ENCODE measurements at places on chromosomes 7 and 10.

DNA sequence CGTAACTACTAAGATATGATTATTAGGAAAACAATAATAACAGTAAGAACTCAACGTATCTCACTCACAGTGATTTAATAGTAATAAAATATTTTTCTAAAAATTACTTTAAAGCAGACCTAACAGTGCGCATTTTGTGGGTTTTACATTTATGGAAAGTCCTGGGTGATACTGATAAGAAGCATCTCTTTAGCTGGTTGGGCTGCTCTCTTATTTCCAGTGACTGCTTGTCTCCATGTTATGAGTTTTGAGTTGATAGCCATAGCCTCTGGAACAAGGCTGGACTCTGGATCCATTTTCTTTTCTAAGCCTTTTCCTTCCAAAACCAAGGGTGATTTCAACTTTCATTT, 29.5 kb upstream of the INHBA start:
- DNase-seq = no peak

DNA sequence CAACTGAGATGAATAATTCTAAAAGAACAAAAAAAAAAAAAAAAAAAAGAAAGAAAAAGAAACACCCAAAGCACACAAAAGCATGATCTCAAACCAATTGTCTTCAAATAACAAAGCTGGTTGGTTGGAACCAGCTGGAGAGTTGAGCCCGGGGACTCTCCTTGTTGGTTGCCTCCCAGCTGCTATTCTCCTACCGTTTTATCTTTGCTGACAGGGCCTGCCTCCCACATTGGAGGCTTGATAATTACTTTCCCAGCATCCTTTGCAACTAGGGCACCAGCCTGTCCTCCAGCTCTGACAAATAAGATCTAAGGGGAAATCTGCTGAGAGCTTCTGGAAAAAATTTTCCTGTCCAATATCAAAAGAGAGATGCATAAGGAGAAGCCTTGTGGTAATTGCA, 6.8 kb downstream of the PON1 start:
- no peak for DNase-seq

GRCh38 chr10:23203369-23204325, 11.5 kb downstream of the PTF1A start:
- no peak for DNase-seq

DNA sequence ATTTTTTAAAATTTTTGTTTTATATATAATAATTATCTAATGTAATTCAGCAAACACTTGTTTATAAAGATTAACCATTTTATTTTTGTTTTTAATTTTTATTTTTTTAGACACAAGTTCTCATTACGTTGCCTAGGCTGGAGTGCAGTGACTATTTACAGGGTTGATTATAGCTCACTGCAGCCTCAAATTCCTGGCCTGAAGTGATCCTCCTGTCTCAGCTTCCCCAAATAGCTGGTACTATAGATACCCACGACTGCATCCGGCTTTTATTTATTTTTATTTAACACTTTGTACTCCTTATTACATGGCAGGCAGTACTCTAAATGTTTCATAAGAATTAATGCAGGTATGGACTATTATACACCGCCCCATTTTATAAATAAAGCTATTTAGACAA, 288.7 kb downstream of the MDFIC start:
- no peak for DNase-seq

- DNase-seq = no peak
Observed at GRCh38 chr7:17153536-17153935, 144.9 kb upstream of the AHR start.

DNA sequence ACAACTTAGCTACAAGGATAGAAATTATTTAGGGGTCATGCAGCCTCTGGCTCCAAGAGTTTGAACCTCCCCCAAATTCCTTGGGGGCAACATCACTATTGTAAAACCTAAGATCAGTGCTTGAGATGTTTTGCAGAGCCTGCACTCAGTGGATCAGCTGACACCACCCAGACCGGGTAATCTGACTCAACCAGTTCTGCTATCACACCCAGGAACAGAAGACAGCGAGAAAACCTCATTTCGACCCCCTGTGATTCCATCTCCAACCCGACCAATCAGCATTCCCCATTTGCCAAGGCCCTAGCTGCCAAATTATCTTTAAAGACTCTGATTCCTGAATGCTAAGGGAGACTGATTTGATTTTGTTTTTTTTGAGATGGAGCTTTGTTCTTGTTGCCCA, 5.2 kb downstream of the TACR2 start:
- DNase-seq = no peak

DNA sequence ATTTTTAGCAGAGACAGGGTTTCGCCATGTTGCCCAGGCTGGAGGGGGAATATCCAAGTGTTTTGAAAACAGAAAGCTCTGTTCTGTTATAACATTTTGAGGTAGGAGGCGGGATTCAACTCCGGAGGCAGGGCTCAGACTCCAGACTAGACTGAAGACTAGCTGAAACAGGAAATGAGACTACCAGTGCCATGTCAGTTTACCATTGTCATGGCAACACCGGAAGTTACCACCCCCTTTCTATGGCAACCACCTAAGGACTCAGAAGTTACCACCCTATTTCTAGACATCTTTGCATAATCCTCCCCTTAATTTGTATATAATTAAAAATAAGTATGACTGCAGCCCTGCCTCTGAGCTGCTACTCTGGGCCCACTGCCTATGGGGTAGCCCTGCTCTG, 1069.1 kb upstream of the AUTS2 start:
- no peak for DNase-seq

DNA sequence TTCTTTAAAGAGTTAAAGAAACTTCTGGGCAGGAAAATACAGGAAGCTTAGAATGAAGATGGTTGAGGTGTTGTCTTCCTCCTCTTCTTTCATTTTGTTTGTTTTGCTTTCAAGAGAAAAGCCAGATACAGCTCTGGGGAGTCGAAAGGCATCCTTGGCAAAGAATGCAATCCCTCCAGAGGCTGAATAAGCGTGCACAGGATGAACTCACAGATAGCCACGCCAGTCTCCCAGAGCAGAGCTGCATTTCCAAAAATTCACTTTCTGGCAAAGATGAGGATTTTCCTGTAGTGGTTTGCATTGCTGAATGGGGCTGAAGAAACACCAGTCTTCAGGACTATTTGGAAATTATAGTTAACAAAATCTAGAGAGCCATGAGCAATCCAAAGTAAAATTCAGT, 336.4 kb downstream of the NRG3 start:
- no peak for DNase-seq

GRCh38 chr7:44172803-44173424, 16.3 kb downstream of the GCK start:
- DNase-seq = no peak
